A549 treated with ZK216348 at 1 μM for 4 hours (cell line): ENCODE measurements at places on chromosomes 6 and 20. TPM values are rescaled to one million over a fixed set of nuclear protein-coding genes. Genes with fewer than 3 reads are reported as not detected.

Gene HDGFL1
- total RNA-seq = not detected in 5 replicates

Gene RAET1E
- 2.1 to 4.1 TPM (median 2.7 TPM) in 5 replicates for total RNA-seq

Gene FOXC1
- total RNA-seq = 6.4 to 10.8 TPM (median 8.2 TPM) in 5 replicates

Gene PRPH2
- 0.07 TPM in 1 of 5 replicates, not detected in the others for total RNA-seq

Gene GPR63
- total RNA-seq = 0.26 to 0.60 TPM (median 0.41 TPM) in 5 replicates

Gene SAMD10
- total RNA-seq = not detected in 5 replicates

Gene MCHR2
- total RNA-seq = not detected in 5 replicates

Gene SMPD2
- total RNA-seq = 14.2 to 16.3 TPM (median 14.7 TPM) in 5 replicates

Gene DEFB124
- total RNA-seq = not detected in 5 replicates

Gene SIRPD
- not detected in 5 replicates for total RNA-seq

Gene PKHD1
- total RNA-seq = not detected in 5 replicates

Gene CCN5
- 18.1 to 40.4 TPM (median 24.9 TPM) in 5 replicates for total RNA-seq

Gene HLA-C
- 36.3 to 55.7 TPM (median 52.6 TPM) in 5 replicates for total RNA-seq

Gene TMEM244
- total RNA-seq = not detected in 5 replicates

Gene RBM24
- 6.2 to 10.3 TPM (median 8.6 TPM) in 5 replicates for total RNA-seq

Gene MRPS18A
- total RNA-seq = 39.9 to 53.9 TPM (median 46.3 TPM) in 5 replicates

Gene FAM217A
- total RNA-seq = not detected in 5 replicates

Gene EYA2
- total RNA-seq = 2.4 to 3.8 TPM (median 2.6 TPM) in 5 replicates

Gene TOX2
- 8.6 to 13.1 TPM (median 11.3 TPM) in 5 replicates for total RNA-seq

Gene DNAH8
- not detected in 5 replicates for total RNA-seq

Gene PROKR2
- total RNA-seq = not detected in 5 replicates

Gene ATP6V1G2
- 0.33 to 1.3 TPM (median 0.69 TPM) in 5 replicates for total RNA-seq

Gene TBPL1
- total RNA-seq = 10.6 to 27.1 TPM (median 25.3 TPM) in 5 replicates

Gene NOP56
- 582 to 773 TPM (median 606 TPM) in 5 replicates for total RNA-seq

Gene ELOVL4
- 1.2 to 2.4 TPM (median 1.6 TPM) in 5 replicates for total RNA-seq

Gene OOEP
- not detected in 5 replicates for total RNA-seq

Gene ABT1
- total RNA-seq = 10.5 to 14.3 TPM (median 13.2 TPM) in 5 replicates

Gene CASS4
- total RNA-seq = 0.08 to 0.09 TPM in 2 of 5 replicates, not detected in the others

Gene ADGB
- not detected in 5 replicates for total RNA-seq

Gene IL20RA
- total RNA-seq = not detected in 5 replicates

Gene TCF21
- total RNA-seq = 0.05 TPM in 1 of 5 replicates, not detected in the others

Gene TRIM10
- not detected in 5 replicates for total RNA-seq

Gene RPS10
- 1,927 to 2,352 TPM (median 2,044 TPM) in 5 replicates for total RNA-seq
